ENCODE measurements at places on chromosomes 6 and 20.

DNA sequence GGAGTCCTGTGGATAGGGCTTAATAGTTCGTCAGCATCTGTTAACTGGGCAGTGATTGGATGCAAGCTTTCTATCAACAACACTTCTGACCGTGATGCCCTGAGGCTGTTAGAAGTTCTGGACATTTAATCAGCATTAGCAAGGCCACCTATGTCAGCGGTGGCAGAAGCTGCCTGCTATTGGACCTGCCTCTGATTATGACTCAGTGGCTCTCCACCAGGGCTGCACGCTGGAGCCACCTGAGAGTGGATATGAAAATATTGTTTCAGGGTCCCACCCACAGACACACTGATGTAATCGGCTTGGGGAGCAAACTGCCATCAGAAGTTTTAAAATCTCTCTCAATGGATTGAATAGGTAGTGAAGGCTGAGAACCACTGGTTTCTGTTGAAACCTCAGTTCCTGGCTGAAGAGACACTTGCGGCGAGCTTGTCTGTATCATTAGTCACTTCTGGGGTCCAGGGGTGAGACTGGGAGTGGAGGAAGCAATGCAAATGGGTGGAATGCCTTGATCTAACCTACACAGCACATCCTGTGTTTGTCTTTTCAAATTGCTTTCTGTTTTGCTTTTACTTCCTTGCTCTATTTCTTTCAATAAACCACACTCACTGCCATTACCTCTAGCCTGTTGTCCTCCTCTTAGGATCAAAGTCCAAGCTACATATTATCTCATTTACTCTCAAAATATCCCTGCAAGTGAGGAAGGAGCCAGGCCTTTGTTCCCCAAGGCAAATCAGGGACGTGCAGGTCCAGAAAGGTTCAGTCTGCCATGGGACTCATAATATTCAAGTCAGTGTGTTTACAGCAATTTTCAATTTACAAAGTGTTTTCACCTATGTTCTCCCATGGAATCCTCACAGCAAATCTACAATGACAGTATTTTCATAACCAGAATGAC, 4.2 kb downstream of the CLIC5 start:
- DNase-seq = no peak

DNA sequence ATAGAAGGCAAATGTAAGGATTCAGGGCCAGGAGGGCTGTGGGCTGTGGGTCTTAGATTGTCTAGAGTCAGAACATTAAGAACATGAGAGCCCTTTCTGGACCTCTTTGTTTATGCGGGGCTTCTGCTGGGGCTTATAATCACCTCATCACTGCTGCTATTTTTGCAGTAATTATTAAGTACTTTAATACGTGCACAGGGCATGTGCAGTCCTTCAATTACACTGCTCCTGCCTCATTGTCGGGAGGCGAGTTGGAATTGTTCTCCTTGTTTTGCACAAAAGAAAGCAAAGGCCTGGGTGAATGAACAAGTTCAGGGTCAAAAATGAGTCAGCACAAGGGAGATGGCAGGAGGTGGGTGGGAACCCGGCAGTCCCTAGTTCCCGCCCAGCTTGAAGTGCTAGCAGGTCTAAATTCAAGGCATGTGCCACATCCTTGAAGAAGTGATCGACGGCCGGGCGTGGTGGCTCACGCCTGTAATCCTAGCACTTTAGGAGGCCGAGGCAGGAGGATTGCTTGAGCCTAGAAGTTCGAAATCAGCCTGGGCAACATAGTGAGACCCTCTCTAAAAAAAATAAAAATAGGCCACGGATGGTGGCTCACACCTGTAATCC, 34.4 kb upstream of the PTPN1 start:
- DNase-seq = no peak

DNA sequence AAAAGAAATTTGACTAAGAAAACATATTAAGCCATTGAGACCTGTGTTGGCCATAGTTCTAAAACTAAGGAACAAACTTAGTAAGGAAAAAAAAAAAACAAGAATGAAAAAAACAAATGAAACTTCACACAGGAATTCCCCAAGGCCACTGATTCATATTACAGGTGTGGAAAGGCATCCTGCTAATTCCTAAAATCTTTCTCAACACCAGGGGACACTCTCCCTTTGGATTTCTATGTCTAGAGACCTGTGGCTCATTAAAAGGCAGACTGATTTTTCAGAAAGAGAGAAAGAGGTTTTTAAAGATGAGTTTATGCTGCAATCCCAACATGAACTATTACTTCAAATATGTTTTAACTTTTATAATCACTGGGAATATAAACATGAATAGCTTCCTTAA, at the start of gene OR12D1:
Gene OR12D1 (plus strand): TSS at position 341 of the 400 bp plus-strand sequence.
- DNase-seq = no peak

DNA sequence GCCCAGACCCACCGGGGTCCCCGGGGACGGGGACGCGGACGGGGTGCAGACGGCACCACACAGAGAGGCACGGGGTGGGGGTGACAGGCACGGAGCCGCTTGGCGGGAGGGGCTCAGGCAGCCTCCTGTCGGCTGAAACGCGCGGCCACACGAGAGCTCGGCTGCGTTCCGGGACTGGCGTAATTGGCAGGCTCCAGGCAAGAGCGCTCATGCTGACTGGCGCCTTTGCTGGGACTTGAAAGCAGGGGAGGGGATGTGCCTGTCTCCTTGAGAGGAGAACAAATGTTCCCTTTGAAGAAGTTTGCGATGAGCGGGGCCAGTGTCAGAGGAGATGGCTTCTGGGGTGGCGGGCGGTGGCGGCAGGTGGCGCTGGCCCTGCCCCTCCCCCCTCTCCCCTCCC, 25.8 kb downstream of the BHLHE23 start:
- DNase-seq = no peak

- DNase-seq = peak; percentile 86
Measured at GRCh38 chr6:142926494-142927270, 18.3 kb downstream of the HIVEP2 start.

- no peak for DNase-seq
Measured at GRCh38 chr20:55271371-55271770, 733.9 kb downstream of the CBLN4 start.

GRCh38 chr6:67640484-67640883, 994.6 kb upstream of the ADGRB3 start:
- DNase-seq = no peak

DNA sequence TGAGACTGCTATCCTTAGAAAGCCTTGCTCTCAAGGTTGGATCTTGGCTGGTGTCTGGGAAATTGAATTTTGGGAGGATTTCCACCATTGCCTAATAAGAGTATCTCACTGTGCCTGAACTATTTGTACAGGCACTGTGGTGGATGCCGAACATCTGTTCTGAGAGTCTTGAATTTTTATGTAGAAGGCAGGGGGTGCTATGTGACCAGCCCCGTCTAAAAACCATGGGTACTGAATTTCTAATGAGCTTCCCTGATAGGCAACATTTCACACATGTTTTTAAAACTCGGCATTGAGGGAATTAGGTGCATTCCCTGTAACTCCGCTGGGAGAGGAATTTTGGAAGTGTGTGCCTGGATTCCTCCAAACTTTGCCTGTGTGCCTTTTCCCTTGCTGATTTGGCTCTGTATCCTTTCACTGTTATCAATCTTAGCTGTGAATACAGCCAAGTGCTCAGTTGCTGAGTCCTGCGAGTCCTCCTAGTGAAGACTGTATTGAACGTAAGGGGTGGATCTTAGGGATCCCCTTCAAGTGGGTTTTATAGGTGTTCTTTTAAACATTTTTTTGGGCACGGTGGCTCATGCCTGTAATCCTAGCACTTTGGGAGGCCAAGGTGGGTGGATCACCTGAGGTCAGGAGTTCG, 27.6 kb upstream of the SCAF8 start:
- DNase-seq = no peak

DNA sequence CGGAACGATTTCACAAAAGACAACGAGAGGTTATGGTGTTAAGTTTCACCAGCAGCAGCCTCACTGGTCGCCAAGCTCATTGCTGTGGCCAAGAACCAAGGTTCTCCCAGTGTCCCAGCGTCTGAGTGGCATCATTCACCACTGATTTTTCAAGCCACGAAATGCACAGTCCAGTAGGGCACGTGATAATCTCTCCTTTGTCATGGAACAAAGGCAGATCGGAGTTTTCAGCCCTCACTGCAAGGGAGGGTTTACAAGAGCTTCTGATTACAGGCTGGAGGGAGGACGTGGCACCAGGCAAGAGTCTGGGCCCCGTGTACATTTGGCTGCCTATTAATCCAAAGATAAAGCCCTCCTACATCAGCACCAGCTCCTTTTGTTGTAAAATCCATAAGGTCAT, 2.0 kb downstream of the CD24 start:
- DNase-seq = no peak

- DNase-seq = no peak
Measured at GRCh38 chr6:45433533-45434380, 56.0 kb upstream of the SUPT3H start.

DNA sequence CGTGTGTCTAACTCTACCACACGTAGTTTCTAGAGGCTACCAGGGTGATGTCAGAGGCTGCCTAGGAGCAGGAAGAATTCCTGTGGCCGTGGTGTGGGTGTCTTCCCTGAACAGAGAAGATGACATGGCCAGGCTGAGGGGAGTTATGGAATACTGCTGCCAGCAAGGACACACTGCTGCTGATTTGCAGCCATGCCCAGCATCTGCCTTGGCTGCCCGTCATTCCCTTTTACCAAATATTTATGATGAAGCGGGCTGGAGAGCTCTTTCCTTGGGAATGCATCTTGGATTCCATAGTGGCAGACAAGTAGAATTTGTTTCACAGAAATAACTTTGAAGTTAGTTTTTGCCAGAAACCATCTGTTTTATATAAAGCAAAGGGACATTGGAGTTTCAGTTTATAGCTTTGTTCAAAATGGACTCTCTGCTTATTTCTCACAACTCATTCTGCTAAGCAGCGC, 80.8 kb upstream of the VSTM2L start:
- no peak for DNase-seq

- DNase-seq = no peak
Measured at GRCh38 chr6:63672582-63673129, 37.1 kb downstream of the PHF3 start.

DNA sequence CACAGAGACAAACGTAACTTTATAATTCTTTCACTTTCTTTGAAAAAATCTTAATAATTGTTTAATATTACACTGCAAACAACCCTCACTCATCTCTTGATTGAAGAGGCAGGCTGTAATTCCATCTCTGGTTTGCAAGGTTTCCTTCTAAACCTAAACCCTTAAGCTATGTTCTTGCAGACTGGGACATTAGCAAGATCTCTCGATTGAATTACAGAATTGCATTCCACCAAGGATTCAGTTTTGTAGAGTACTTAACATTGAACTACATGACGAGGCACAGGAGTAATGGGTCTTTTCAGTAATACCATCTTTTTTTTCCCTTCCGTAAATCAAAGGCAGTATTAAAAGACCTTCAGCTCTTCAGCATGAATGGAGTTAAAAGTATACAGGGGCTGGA, 111.6 kb upstream of the EEF1E1 start:
- DNase-seq = no peak

DNA sequence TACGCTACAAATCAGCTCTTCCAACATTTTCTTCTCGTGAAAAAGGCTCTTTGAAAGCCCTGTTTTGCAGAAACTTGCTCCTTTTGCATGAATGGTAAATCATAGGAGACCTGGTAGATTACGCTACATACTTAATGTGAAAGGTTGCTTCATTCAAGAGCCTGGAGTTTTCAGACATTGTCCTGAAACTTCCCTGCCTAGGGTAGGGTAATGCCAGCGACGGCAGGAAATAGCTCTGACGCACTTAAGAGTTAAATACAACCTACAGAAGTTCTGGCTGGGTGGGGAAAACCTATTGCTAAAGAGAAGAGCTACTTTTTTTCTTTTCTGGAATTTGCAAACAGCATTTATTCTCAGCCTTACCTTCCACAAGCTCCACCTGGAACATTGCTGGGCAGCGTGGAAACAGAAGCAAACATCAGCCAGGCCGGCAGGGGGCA, 144.5 kb downstream of the LPA start:
- no peak for DNase-seq

GRCh38 chr6:148973538-148974208, 226.8 kb downstream of the UST start:
- DNase-seq = no peak

GRCh38 chr6:21808045-21808470, 214.5 kb downstream of the SOX4 start:
- no peak for DNase-seq

DNA sequence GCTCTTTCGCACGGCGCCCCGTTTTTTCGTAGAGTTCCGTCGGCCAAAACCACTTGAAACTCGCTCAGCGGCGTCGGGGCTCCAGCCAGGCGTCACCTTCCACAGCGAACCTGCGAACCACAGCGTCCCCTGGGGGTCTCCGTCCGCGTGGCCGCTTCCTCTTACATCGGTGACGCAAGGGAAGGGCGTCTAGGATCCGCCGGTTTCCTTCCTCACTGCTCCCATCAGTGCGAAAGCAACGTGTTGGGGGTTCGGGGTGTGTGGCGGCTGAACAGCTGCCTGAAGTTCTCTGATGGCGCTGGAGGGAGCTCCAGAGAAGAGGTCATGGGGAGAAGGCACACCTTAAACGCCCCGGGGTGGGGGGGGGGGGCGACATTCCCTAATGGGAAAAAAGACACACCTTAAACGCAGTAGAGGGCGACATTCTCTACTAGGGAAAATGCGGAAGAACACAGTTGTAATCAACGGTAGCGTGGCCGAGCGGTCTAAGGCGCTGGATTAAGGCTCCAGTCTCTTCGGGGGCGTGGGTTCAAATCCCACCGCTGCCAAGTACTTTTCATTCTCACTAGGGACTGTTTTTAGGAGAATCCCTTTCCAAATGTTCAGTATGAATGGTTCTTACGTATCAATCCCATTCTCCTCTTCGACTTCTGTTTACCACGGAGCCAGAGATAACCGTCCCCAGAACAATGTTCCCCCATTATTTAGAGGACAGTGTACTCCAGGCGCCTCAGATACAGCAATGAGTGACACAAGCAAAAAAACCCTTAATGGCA, 16.4 kb downstream of the ZNF311 start:
- no peak for DNase-seq

- no peak for DNase-seq
Measured at GRCh38 chr6:124148236-124148957, 344.7 kb downstream of the NKAIN2 start.

DNA sequence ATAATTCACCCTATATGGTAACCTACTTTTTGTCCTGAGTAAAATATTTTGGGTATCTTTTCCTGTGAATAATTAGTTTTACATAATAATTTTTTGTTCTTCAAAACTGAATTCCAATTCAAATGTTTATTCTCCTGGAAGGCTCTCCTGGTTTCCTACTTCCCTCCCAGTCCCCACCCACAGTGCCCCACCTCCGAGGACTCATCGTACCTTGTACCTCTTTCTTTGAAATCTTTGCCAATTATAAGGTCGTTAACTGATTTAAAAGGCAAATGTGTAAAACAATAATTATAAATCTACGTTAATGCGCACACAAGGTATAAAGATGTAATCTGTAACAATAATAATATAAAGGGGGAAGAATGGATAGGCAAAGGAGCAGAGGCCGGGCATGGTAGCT, 40.5 kb upstream of the VEGFA start:
- no peak for DNase-seq
